ENCODE measurements at places on chromosomes 2 and 18.

GRCh38 chr2:28702878-28703277 lies 48.8 kb upstream of the PPP1CB start:
- DNase-seq = no peak

- no peak for DNase-seq
These were observed 482.7 kb downstream of the RIT2 start for GRCh38 chr18:42632801-42633200.

- DNase-seq = no peak
These were observed 51.0 kb downstream of the LAMA3 start for GRCh38 chr18:23740105-23740830.

DNA sequence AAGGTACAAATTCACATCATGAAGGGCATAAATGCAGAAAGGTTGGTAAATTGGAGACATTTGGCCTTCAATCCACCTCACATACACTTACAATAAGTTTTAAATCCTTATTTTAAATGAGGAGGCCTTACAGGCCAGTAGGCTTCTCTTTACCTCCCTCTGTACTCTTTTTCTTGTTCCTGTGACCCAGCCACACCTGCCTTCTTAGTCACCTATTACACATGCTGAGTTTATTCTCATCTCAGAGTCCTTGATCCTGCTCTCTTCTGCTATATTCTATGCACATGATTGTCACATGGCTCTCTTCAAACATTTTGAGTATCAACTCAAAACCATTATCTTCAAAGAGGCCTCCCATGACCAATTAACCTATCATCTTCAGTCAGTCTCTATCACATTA lies 491.5 kb downstream of the SATB2 start:
- no peak for DNase-seq

- no peak for DNase-seq
These were observed 88.0 kb upstream of the MAPRE2 start for GRCh38 chr18:34953212-34953611.

- no peak for DNase-seq
These were observed 106.8 kb downstream of the BCL11A start for GRCh38 chr2:60446413-60447267.

GRCh38 chr2:51013933-51014526 lies 17.9 kb downstream of the NRXN1 start:
- DNase-seq = no peak

GRCh38 chr2:24494410-24494809 lies 3.4 kb downstream of the NCOA1 start:
- no peak for DNase-seq

GRCh38 chr2:48356701-48357325 lies 173.1 kb upstream of the STON1 start:
- DNase-seq = no peak

GRCh38 chr2:105143467-105144151 lies 97.9 kb upstream of the GPR45 start:
- DNase-seq = peak; percentile 6

DNA sequence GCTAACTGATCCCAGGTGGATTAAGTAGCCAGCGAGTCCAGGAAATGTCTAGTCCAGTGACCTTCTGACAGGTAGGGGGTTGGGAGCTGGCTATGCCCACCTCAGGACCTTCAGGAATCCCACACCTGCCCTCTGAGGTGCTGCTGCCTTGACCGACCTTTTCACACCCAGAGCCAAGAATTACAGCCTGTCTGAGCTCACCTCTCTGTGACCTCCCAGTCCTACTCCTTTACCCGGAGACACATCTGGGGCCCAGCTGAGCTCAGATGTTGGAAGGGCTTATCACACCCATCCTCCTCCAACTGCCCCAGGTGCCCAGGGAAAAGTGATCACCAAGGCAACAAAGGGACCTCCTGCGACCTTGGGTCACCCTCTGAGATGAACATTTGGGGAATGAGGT lies 413.3 kb upstream of the TNP1 start:
- no peak for DNase-seq

GRCh38 chr2:146623771-146624170 lies 1221.1 kb upstream of the ACVR2A start:
- DNase-seq = no peak

GRCh38 chr18:5879479-5879882 lies 15.8 kb downstream of the TMEM200C start:
- no peak for DNase-seq

GRCh38 chr2:230414302-230414701 lies 1.7 kb upstream of the SP100 start:
- no peak for DNase-seq

DNA sequence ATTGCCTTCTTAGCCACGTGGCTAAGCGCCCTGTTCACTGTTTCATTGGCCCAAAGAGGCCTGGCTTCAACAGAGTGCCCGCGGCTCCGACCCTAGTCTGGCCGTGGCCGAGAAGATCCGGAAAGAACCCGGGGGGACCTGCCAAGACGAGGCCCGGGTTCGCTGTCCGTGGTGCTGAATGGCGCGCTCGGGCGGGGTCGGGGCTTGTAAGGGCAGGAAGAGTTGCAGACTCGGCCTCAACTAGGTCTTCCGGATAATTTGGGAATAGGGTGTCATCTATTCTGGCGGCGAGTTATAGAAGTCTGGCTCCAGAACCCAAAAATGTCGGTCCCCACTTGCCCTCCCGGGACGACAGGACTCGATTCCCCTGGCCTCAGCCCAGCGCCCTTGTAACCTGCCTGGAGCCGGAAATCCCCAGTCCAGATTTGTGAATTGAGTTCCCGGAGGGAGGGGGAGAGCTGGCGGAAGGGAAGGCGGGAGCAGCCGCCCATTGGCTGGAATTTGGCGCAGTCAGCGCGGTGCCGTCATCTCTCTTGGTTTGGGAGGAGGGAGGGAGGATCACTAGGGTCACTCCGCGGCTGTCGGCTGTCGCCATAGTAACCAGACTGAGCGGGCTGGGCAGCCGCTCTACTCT lies 3.5 kb downstream of the CDK5R2 start:
- DNase-seq = peak; percentile 66

GRCh38 chr18:61655630-61656029 lies 237.2 kb downstream of the RNF152 start:
- no peak for DNase-seq

GRCh38 chr2:97926946-97927345 lies 68.8 kb downstream of the TMEM131 start:
- no peak for DNase-seq

- no peak for DNase-seq
These were observed 563.4 kb downstream of the LRRTM4 start for GRCh38 chr2:76958749-76959148.

GRCh38 chr2:169798397-169798717 lies 314 bp upstream of the SSB start:
- no peak for DNase-seq

- no peak for DNase-seq
These were observed 343.9 kb downstream of the DYSF start for GRCh38 chr2:71797035-71797810.

DNA sequence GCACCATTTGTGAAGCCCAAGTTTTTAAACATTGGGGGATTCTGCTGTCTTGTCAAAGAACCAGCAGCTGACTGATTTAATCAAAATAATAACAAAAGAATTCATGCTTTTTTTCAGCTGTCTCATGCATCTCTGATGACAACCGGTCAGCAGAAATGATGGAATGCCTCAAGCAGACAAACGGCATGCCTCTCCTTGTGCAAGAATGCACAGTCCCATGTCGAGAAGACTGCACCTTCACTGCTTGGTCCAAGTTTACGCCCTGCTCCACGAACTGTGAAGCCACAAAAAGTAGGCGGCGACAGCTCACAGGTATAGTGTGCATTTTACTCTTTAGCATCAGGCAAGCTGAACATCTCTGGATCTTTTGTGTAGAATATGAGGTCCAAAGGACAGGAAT lies 558.8 kb upstream of the HNMT start:
- no peak for DNase-seq

DNA sequence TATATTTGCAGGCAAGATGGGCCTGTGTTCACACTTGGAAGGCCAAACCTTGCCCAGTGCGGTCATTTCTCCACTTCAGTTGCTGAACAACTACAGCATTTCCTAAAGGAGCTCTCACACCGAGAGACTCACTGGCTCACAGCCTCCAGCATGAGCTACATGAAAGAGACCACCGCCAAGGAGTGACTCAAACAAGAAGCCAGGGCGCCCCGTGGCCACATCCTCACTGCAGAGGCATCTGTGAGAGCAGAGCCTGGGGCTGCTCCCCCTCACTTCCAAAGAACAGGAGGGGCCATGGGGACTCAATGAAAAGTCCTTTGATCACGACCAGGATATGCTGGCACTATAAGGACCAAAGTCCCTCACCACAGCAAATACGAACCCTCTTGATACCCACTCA lies 50.0 kb downstream of the TMEM163 start:
- DNase-seq = peak; percentile 76

GRCh38 chr2:175151791-175152190 lies 16.2 kb downstream of the ATF2 start:
- DNase-seq = no peak

DNA sequence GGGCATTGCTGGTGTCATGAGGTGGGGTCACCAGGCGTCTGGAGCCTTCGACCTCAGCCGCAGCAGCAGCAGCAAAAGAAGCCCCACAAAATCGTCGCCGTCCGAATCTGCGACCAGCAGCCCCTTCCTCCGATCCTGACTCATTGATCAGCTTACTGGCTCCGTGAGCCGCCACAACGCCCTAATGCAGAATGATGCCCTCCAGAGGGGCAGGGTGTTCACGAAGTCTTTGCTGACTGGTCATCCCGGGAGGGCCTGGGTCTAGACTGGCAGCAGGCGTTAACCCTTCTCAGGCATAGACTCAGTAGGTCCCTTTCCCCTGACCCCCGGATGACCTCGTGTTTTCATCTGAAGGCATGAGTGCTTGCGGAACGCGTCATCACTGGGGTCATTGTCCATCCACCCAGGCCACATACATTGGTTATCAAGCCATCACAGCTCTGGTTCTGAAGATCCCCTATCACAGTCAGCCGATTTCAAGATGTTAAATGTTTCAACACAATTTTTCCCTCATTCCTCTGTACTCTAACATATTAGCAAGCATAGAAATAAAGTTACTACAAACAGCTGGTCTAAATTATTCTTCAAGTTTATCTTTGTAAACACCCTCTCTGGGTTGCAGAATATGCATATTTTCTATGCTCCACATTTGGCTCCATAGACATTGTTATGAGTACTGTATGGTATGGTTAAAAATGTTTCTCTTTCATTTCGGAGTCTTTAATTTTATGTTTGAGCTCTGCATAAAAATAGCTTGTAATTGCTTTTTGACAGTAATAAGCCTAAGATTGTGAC lies 83.3 kb upstream of the SALL3 start:
- no peak for DNase-seq

- DNase-seq = no peak
These were observed 130.8 kb upstream of the TWIST2 start for GRCh38 chr2:238717084-238717483.

DNA sequence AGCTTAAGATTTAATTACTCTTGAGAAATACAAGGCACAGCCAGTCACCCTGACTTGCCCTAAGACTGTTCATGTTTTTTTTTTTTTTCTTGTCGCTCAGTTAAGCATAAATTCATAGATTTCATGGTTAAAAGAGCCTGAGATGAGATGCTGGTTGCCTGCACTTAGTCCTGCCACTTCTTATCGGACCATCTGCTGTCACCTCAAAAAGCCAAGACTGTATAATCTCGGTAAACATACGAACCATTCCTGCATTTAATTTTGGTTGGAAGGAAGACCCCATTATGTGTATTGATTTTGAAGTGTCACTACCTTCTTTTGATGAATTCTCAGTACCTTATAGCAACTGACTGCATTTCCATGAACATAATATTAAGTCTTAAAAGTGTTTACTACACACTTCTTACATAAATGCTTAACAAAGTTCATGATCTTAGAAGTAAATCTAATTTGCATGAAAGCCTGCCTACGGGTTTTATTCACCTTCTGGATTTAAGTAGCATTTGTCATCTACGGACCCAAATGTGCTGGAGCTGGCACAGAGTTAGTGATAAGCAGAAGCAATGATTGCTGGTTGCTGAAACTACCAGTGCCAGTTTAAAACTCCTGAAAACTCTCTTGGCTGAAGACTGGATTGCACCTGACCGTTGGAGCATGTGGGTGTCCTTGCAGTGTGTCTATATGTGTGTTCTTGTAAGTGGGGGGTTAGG lies 843.4 kb downstream of the TMEM182 start:
- no peak for DNase-seq

- DNase-seq = no peak
These were observed 1652.3 kb upstream of the SLC39A10 start for GRCh38 chr2:194004590-194005206.

DNA sequence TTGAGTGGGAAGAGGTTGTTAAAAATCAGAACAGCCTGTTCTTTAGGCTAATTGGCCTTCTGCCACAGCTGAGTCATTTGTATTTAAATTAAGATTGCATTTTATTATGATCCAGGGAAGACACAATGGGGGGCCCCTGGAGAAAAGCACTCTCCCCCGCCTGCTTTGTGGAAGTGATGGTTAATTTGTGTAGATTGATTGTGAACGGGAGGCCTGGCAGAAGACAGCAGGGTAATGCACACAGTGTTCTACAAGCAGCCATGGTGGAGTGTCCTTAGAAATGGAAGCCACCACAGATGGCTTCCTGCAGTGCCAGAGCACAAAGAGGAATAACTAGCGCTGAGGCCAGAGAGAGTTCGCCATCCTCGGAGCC lies 19.6 kb downstream of the RAMP1 start:
- no peak for DNase-seq

GRCh38 chr2:132497591-132497990 lies 81.0 kb downstream of the GPR39 start:
- DNase-seq = no peak

DNA sequence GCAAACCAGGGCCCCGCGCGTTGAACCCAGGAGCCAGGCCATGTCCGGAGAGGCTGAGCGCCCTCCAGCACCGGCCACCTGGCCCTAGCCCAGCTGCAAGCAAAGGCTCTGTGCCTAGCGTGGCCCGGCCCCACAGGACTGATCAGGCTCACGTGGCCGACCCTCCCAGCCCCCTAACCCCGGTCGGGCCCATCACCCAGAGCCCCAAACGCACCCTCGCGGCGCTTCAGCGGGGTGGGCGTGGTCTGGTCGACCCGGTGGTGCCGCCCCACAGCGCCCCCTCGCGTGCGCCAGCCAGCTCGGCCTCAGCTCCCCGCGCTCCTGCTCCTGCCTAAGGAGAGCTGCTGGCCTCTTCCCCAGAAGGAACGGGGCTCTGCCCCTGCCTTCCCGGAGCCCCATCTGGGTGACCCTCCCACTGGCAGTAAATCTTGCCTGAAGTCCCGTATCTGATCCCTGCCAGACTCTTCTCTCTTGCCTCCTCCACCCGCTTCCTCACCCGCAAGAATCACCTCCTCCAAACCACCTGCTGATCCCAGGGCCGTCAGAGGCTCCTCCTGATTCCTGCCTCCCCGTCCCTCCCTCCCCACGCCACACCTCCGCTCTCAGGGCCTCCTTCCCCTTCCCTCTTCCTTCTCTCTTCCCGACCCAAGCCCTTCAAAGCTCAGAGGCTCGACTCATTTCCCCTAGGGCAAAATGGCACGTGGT lies 12.3 kb upstream of the TEX51 start:
- peak; percentile 8 for DNase-seq

- no peak for DNase-seq
These were observed 159.8 kb downstream of the ZNF385B start for GRCh38 chr2:179701524-179702110.

DNA sequence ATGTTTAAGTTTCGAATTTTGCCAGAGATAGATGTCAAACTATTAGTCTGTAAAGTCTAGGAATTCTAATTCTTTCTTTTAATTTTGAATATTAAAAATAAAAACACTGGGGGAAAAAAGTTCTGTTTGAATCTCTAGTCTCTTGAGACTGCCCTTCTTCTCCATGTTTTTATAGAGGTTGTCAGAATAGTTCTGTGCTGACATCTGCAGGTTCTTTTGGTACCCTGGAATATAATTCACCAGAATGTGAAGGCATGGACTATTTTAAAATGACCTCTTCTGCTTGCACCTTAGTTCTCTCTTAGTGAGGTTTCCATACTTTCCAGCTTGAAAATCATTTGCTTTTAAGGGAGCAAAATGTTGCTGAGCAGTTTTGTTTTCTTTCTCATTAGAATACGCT lies 121.0 kb upstream of the MSTN start:
- DNase-seq = no peak

Data from activated CD4-positive, alpha-beta T cell treated with anti-CD3 and anti-CD28 coated beads, Interleukin-2, amount 50 U/mL, for 1 hour (primary cell).